ENCODE measurements at places on chromosomes 12 and 14. TPM values are rescaled to one million over a fixed set of nuclear protein-coding genes. Genes with fewer than 3 reads are reported as not detected.

The PDE3A gene
- total RNA-seq, result 0.51 TPM

The LPCAT3 gene
- total RNA-seq, result 11.3 TPM

The DHH gene
- 0.25 TPM for total RNA-seq

The BRAP gene
- total RNA-seq, result 12.6 TPM

The DYNC1H1 gene
- total RNA-seq, result 444 TPM

The TOMM20L gene
- total RNA-seq, result not detected

The TRHDE gene
- under 0.01 TPM for total RNA-seq

The HOXC5 gene
- not detected for total RNA-seq

The NR1H4 gene
- total RNA-seq, result not detected

All from dermis microvascular lymphatic vessel endothelial cell (primary cell).